ENCODE measurements at places on chromosomes 12 and 14. TPM values are rescaled to one million over a fixed set of nuclear protein-coding genes. Genes with fewer than 3 reads are reported as not detected.

Gene CIROP
- polyA plus RNA-seq = not detected

Gene TAS2R50
- not detected for polyA plus RNA-seq

Gene SVOP
- 0.31 TPM for polyA plus RNA-seq

Gene RDH5
- polyA plus RNA-seq = 31.4 TPM

Gene MIP
- polyA plus RNA-seq = not detected

Measured in hindlimb muscle (tissue), 1 donor.